ENCODE measurements at places on chromosomes 13 and 19. TPM values are rescaled to one million over a fixed set of nuclear protein-coding genes. Genes with fewer than 3 reads are reported as not detected.

OR10H1 gene
- total RNA-seq, result not detected

ATP8A2 gene
- not detected for total RNA-seq

ZNF737 gene
- 2.9 TPM for total RNA-seq

ZSCAN22 gene
- total RNA-seq, result 2.9 TPM

- no peak for DNase-seq
Measured at GRCh38 chr13:46613409-46614049, 60.6 kb downstream of the LRCH1 start.

DNA sequence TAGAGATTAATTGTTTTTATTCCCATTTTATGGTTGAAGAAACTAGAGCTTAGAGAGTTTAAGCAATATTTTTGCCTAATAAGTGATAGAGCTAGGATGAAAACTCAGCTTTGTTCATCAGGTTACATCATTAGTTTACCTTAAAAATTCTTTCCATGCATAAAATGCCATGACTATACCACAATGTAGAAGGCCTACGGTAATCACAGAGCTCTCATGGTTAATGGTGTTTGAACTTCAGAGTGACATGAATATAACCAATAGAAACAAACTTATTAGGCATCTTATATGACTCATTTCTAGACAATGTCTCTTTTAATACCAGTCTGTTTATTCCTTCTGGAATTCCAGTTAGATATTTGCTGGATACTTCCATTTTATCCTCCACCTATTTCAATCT lies 78.5 kb downstream of the FGF9 start:
- DNase-seq, result no peak

DNA sequence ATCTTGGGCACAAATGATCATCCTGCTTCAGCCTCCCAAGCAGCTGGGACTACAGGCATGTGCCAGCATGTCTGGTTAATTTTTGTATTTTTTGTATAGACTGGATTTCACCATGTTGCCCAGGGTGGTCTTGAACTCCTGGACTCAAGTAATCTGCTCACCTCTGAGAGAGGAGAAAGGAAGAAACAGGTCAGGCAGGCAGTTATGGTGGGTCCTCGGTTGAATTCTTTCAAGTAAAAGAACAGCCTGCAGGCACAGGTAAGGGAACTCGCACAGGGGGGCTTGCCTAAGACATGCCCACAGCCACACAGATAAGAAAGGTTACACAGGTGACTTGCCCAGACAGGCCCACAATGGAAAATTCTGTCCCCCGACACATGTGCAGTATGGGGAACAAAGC lies 34.8 kb upstream of the CYSLTR2 start:
- no peak for DNase-seq

DNA sequence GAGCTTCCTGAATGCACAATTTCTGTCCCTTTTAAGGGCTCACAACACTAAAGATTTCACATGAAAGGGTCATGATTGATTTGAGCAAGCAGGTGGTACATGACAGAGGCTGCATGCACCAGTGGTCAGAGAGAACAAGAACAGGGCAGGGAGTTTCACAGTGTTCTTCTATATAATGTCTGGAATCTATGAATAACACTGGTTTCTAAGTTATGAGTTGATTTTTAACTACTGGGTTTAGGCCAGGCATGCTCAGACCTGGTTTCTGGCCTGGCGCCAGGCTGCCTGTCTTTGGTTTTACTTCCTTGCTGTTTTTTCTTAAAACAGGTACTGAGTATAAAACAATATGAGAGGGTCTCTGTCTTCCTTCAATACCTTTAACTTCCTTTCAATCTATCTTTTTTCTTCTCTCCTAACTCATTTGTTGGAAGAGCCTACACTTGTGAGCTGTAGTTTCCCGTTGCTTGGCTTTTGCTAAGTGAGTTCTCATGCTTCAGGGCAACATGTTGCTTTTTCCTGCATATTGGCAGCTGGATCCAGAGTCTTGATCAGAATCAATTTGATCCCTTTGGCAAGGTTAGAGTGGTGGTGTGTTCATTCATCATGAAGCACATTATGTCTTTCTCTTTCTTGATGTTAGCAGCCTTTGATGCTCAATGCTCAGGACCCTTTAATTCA lies 38.5 kb upstream of the FGF14 start:
- peak; percentile 73 for DNase-seq

GRCh38 chr13:53206455-53206854 lies 177.8 kb downstream of the OLFM4 start:
- DNase-seq, result no peak

- DNase-seq, result no peak
Measured at GRCh38 chr19:18362934-18363542, 22.6 kb downstream of the PGPEP1 start.

GRCh38 chr13:98827449-98827848 lies 75.0 kb upstream of the SLC15A1 start:
- DNase-seq, result peak; percentile 81
